ENCODE measurements at places on chromosomes 7 and 10.

- no peak for DNase-seq
Observed at GRCh38 chr7:127912901-127913300, 118.3 kb downstream of the LRRC4 start.

DNA sequence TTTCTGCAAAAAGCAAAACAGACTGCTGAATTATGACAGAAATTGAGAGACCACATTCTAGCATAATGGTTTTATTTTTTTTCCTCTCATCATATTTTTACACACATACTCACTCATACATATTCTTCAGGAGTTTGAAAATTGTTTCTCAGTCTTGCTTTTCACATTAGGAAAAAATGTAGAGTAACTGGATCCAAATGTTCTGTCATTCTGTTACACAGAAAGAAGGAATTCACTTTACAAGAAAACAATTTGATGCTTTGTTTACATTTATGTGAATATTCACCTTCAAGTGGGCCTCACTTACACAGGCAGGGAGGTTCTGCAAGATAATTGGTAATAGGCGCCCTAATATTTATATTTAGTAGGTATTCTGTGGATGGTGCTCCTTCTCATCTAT is 82.0 kb downstream of the ARL4A start:
- DNase-seq: no peak

DNA sequence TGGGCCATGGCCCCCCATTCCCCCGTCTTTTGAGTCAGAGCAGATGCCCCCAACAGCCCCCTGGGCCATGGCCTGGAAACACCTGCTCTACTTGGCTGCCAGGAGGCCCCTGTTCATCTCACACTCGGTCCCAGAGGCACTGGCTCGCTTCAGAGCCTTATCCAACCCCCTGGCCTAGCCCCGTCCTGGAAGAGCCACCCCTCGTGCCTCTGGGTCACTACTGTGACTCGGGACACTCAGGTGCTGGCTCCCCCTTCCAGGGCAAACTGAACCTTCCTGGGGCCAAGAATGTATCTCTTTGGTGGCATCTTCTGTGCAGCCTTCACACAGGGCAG is 7.0 kb downstream of the POLR2J start:
- DNase-seq: no peak

- no peak for DNase-seq
Observed at GRCh38 chr7:132541656-132542055, 34.6 kb downstream of the PLXNA4 start.

- DNase-seq: no peak
Observed at GRCh38 chr7:130488392-130489139, 3.3 kb upstream of the MEST start.
